Purkinje cell (primary cell): ENCODE measurements at places on chromosomes 5 and 9. TPM values are rescaled to one million over a fixed set of nuclear protein-coding genes. Genes with fewer than 3 reads are reported as not detected.

LPAR1 gene
- polyA plus RNA-seq: 4.2 and 7.2 TPM in 2 replicates

PCAT7 gene
- 0.53 TPM in 1 of 2 replicates, not detected in the other for polyA plus RNA-seq

PCDH12 gene
- 0.03 TPM in 1 of 2 replicates, not detected in the other for polyA plus RNA-seq

OBP2A gene
- polyA plus RNA-seq: not detected in 2 replicates

C9orf50 gene
- polyA plus RNA-seq: not detected in 2 replicates

NMUR2 gene
- 1.6 TPM in 1 of 2 replicates, not detected in the other for polyA plus RNA-seq

AK6 gene
- 484 and 514 TPM in 2 replicates for polyA plus RNA-seq

CYLC2 gene
- not detected in 2 replicates for polyA plus RNA-seq

PCDHA12 gene
- 1.1 and 1.2 TPM in 2 replicates for polyA plus RNA-seq

RANBP6 gene
- polyA plus RNA-seq: 47.3 and 61.7 TPM in 2 replicates

NUTM2F gene
- polyA plus RNA-seq: not detected in 2 replicates

SOHLH1 gene
- 1.4 TPM in 1 of 2 replicates, not detected in the other for polyA plus RNA-seq

ANKRD31 gene
- 0.32 and 0.42 TPM in 2 replicates for polyA plus RNA-seq

STPG3 gene
- polyA plus RNA-seq: not detected in 2 replicates

SHLD3 gene
- polyA plus RNA-seq: 0.13 and 3.7 TPM in 2 replicates

ANKRD33B gene
- 4.2 TPM in 2 replicates for polyA plus RNA-seq

SPAG8 gene
- polyA plus RNA-seq: 1.3 and 6.8 TPM in 2 replicates

ENTREP1 gene
- 3.5 and 6.7 TPM in 2 replicates for polyA plus RNA-seq

EPB41L4A gene
- polyA plus RNA-seq: 0.22 and 0.92 TPM in 2 replicates

EGFL7 gene
- 6.2 TPM in 1 of 2 replicates, not detected in the other for polyA plus RNA-seq

FCHO2 gene
- 3.7 and 6.9 TPM in 2 replicates for polyA plus RNA-seq

IL13 gene
- not detected in 2 replicates for polyA plus RNA-seq

DMRT3 gene
- polyA plus RNA-seq: not detected in 2 replicates

LHX3 gene
- not detected in 2 replicates for polyA plus RNA-seq

TMCO6 gene
- 0.35 TPM in 1 of 2 replicates, not detected in the other for polyA plus RNA-seq

VCAN gene
- 16.2 and 21.5 TPM in 2 replicates for polyA plus RNA-seq

SHOC1 gene
- polyA plus RNA-seq: 0.62 and 0.76 TPM in 2 replicates

NIM1K gene
- 0.27 and 1.3 TPM in 2 replicates for polyA plus RNA-seq

GAS1 gene
- polyA plus RNA-seq: 1.0 and 2.4 TPM in 2 replicates

ANKHD1 gene
- 42.8 TPM in 2 replicates for polyA plus RNA-seq

GNAQ gene
- polyA plus RNA-seq: 312 and 391 TPM in 2 replicates

TMEFF1 gene
- polyA plus RNA-seq: not detected in 2 replicates

RALGPS1 gene
- polyA plus RNA-seq: 8.0 and 9.1 TPM in 2 replicates

GABRA6 gene
- 21.2 and 21.4 TPM in 2 replicates for polyA plus RNA-seq

OLFML2A gene
- 0.13 TPM in 1 of 2 replicates, not detected in the other for polyA plus RNA-seq

PCDHB11 gene
- 1.1 and 1.6 TPM in 2 replicates for polyA plus RNA-seq

IFNA2 gene
- 0.22 TPM in 1 of 2 replicates, not detected in the other for polyA plus RNA-seq

PHF24 gene
- 2.3 and 10.5 TPM in 2 replicates for polyA plus RNA-seq

TAF11L10 gene
- not detected in 2 replicates for polyA plus RNA-seq

IL9 gene
- polyA plus RNA-seq: not detected in 2 replicates

MORN5 gene
- 0.91 and 2.7 TPM in 2 replicates for polyA plus RNA-seq

HIGD2A gene
- polyA plus RNA-seq: 451 and 463 TPM in 2 replicates

SPATA31C1 gene
- polyA plus RNA-seq: not detected in 2 replicates

SLC22A4 gene
- polyA plus RNA-seq: 0.58 and 2.4 TPM in 2 replicates

SPINK13 gene
- 1.2 TPM in 1 of 2 replicates, not detected in the other for polyA plus RNA-seq

TMEM215 gene
- polyA plus RNA-seq: 0.69 TPM in 1 of 2 replicates, not detected in the other

NAIP gene
- 1.5 and 7.6 TPM in 2 replicates for polyA plus RNA-seq

SLC6A18 gene
- not detected in 2 replicates for polyA plus RNA-seq

LCN9 gene
- polyA plus RNA-seq: not detected in 2 replicates

PTPRD gene
- polyA plus RNA-seq: 8.1 and 17.0 TPM in 2 replicates

CCL27 gene
- polyA plus RNA-seq: 0.66 TPM in 1 of 2 replicates, not detected in the other

GBA2 gene
- polyA plus RNA-seq: 41.6 and 47.0 TPM in 2 replicates

CKMT2 gene
- 0.87 TPM in 1 of 2 replicates, not detected in the other for polyA plus RNA-seq

MGAT1 gene
- 1.9 and 5.5 TPM in 2 replicates for polyA plus RNA-seq

SYK gene
- polyA plus RNA-seq: not detected in 2 replicates
